ENCODE measurements at places on chromosomes 5 and 9.

- no peak for DNase-seq
Observed at GRCh38 chr9:15294604-15295003, 12.4 kb downstream of the TTC39B start.

- DNase-seq = no peak
Observed at GRCh38 chr5:5409151-5409810, 13.2 kb upstream of the ICE1 start.

DNA sequence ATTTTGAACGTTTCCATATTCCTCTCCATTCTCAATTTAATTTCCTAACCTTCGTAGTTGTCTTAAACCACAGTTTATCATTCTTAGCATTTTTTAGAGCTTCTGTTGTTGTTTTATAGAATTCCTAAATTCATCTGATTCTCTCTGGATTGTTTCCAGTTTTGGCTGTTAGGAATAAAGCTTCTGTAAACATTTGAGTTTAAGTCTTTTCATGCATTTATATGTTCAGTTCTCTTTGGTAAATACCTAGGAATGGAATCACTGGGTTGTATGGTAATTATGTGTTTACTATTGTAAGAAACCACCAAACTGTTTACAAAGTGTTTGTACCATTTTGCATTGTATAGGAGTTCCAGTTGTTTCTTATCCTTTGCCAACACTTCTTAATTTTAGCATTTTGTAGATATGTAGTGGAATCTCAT, 29.7 kb downstream of the GPR21 start:
- peak; percentile 53 for DNase-seq

DNA sequence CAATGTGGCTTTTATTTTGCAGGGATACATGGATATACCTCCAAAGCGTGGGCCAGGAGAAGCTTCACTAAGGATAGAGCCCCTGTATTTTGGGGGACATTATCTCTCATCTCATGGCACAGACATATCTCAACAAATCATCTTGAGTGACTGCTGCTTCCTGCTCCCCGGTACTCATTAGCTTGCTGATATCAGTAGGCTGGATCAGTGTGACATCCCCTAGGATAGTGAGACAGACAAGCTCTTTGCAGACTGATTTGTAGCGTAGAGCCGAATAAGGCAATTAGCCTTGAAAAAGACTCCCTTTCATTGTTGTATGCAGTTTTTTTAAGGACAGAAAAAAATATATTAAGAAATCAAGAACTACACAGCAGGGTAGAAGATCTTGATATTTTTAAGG, 237.7 kb upstream of the CDH9 start:
- DNase-seq = no peak

- DNase-seq = no peak
Observed at GRCh38 chr9:127493592-127494303, 42.4 kb downstream of the LRSAM1 start.

- DNase-seq = no peak
Observed at GRCh38 chr9:19967888-19968459, 179.1 kb upstream of the SLC24A2 start.

DNA sequence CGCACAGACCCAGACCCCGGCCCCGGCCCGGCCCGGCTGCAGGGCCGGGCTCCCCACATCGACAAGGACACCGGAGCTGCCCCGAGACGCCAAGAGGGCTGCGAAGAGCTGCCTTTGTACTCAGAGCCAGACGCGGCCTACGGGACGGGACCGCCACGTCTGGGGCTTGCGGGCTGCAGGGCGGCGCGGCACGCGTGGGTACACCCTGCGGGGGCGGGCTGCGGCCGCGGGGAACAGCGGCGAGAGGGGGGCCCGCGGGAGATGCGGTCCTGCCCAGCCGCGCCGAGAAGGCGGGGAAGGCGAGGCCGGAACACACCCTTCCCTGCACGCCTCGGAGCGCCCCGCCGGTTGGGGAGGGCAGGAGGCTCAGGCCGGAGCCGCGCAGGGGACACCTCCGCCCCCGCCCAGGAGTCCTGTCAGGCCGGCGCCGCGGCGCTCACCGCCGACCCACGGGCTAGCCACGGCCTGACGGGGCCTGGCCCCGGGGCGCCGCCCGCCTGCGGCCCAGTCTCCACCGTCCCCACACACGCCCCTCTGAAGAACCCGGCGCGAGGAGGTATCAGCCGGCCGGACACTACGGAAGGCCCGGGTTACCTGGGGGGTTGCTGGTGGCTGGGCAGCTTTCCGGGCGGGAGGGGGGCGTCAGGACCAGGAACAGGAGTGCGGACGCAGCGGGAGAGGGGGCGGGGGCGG, 478 bp downstream of the RAB14 start:
- no peak for DNase-seq

DNA sequence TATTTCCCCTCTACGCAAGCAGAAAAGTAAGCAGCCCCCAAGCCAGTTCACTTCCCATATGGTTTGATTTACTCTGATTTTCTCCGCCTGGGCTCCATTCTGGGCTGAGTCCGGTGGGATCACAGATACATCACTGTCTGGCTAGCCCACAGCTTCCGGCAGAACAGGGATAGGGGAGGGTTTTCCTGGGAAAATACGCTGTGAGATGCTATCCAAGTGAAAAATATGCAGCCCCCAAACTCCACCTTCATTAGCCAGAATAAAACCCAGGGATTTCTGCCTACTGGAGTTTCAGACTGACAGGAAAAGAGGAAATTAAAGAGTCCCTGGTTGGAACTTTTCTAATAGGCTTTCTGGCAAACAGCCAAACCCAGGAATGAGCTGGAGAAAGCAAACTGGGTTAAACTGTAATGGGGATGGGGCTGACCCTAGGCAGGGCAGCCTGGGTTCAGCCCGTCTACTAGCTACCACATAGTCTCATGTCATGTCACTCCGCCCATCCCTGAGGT, 16.9 kb upstream of the NIPAL4 start:
- DNase-seq = no peak

- no peak for DNase-seq
Observed at GRCh38 chr5:72436796-72437471, 70.3 kb downstream of the ZNF366 start.

DNA sequence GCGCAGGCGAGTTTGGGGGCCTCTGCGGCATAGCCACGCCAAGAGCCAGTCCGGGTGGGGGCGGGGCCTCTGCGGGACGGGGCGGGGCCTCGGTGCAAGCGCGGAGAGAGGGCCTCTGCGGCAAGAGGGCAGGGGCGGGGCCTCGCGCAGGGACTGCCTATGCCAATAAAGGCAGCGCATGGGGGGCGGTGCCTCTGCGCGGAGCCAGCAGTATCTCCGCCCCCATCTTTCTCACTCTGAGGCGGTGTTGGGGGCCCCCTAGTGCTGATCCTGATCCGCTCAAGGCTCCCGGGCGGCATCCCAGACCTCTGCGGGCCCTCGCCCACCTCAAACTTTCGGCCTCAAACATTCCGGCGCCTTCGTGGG, 9.2 kb upstream of the GPRIN1 start:
- DNase-seq = peak; percentile 59

- no peak for DNase-seq
Observed at GRCh38 chr9:114311571-114312512, 11.1 kb upstream of the ORM1 start.

- no peak for DNase-seq
Observed at GRCh38 chr9:121216271-121216805, 14.7 kb upstream of the RAB14 start.

- DNase-seq = no peak
Observed at GRCh38 chr9:114002271-114002985, 75.7 kb downstream of the AMBP start.

DNA sequence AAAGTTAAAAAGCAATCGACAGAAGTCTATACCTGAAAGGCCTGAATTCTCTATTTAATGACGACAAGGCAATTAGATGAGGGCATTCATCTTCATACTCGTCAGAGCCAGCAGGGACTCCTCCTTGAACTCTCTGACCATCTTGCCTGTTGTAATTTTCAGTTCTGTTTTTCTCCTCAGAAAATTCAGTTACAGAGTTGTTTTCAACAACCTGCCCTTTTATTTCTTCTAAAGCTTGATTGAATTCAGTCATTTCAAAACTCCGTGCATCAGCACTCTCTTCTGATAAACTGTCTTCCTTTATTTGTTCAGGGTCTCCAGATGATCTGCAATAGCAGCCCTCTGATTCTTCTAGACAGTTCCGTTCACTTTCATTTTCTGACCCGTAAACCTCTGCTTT, 15.6 kb downstream of the RIOK2 start:
- no peak for DNase-seq

DNA sequence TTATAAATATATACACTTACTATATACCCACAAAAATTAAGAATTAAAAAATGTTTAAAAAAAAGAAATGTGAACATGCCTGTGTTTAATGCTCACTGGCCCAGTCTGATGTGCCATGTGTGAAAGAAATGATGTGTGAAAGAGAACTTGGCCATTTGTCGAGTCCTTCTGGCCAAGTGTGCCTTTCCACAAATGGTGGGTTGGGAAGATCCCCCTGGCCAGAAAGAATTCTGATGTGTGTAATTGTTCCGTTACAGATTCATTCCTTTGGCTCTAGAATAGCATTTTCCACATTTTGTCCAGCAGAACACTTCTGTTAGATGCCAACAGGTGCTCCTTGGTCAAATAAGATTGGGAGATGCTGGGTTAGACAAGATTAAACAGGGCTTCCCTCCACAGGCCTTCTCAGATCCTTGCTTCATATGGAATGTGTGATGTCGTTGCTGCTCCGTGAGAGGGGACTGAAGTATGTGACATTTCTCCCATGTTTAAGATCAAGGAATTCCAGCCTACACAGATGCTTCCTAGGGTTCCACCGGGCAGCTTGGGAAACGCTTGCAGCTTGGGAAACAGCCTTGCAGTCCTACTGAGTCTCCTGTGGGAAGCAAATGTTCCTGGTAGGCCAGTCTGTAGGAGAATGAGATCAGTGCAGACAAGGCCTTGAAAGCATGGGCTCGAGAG, 32.1 kb downstream of the GDNF start:
- DNase-seq = no peak

- no peak for DNase-seq
Observed at GRCh38 chr5:67028371-67028770, 168.2 kb downstream of the CD180 start.

GRCh38 chr9:4339836-4340560, 40.1 kb upstream of the GLIS3 start:
- no peak for DNase-seq

- DNase-seq = peak; percentile 49
Observed at GRCh38 chr9:4366591-4367330, 66.9 kb upstream of the GLIS3 start.

DNA sequence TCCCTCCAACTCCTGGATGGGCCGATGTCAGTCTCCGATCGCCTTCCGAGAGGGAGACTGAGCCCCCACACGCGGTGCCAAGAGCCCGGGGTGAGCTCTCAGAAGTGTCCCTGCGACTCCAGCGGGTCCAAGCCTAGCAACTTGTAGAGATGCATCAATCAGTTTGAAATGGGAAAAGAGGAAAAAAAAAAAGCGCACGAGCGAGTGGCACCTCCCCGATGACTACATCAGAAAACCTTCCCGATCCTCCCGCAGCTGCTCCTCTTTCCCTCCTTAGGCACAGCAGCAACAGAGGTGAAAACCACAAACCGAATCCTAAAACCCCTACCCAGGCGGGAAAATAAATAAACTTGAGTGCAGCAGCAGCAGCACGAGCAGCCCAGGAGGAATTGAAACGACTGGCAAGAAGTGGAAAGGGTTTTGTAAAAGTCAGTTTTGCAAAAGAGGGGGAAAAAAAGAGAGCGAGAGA, 1.0 kb upstream of the EFNA5 start:
- DNase-seq = no peak

DNA sequence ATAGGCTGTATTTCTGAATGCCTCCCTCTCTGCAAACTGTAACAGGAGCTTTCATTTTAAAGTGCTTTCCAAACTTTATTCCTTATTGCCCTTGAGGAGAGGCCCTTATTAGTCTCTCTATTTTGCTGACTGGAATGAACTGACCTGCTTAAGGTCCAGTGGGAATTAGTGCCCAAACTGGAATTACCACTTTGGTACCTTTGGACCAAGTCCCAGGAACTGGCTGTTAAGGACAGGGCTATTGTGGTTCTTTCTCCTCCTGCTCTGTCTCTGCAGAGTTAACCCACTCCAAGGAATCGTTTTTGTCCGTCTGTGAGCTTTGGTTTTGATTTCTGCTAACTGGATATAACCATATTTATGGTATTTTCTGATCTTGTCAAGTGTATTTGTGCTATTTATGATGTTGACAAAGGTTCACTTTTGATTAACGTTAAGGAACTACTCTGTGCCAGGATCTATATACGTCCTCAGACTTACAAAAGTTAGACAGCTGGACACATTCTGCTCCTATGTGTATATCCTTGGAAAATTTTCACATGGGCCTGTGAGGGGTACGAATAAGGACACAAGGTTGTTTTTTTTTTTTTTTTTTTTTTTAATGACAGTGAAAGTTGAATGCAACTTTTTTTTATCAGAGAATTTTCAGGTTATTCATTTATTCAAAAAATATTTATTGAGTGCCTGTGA, 189.1 kb upstream of the ANKRD55 start:
- no peak for DNase-seq

DNA sequence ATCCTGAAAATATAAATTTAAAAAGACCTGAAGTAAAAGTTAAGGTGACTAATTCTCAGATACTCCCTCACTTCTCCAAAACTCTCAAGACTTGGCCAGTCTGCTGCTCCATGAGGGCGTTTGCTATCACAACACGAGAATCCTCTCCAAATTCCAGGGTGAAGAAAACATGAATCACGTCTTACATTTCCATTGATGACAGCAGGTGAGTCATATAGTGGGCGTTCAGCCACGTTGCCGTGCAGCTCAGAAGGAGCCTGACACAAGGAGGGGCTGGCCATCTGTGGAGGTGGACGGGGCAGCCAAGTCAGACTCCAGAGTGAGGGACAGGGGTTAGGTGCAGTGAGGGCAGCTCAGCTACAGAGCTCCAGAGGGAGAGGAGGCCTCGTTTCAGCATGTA, 555.1 kb upstream of the ADAMTS16 start:
- DNase-seq = peak; percentile 83
